ENCODE measurements at places on chromosomes 12 and 14.
A peak's percentile ranks its signal among the peaks of the same experiment; 100 is the strongest.

GRCh38 chr12:56521209-56521589 is 421 bp upstream of the RBMS2 start:
- DNase-seq: no peak

- no peak for DNase-seq
These were observed 175.5 kb downstream of the TMTC2 start for GRCh38 chr12:82862069-82862841.

DNA sequence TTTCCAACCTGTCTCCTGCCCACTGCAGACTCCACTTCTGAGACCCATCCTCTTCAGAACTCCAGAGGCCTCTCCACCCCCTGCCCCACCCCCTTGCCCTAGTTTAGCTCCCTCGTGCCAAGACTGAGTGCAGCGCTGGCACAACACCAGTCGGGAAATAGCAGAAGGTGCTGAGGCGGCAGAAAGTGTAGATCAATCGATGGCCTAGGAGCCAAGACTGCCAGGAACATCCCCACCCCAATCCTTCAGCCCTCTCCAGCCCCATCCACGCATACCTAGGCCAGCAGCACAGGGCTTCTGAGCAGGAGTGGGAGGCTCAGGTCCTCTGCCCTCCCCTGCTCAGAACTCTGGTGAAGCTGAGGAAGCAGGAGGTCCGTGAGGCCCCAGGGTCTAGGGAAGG is 1.1 kb downstream of the CPNE6 start:
- no peak for DNase-seq

DNA sequence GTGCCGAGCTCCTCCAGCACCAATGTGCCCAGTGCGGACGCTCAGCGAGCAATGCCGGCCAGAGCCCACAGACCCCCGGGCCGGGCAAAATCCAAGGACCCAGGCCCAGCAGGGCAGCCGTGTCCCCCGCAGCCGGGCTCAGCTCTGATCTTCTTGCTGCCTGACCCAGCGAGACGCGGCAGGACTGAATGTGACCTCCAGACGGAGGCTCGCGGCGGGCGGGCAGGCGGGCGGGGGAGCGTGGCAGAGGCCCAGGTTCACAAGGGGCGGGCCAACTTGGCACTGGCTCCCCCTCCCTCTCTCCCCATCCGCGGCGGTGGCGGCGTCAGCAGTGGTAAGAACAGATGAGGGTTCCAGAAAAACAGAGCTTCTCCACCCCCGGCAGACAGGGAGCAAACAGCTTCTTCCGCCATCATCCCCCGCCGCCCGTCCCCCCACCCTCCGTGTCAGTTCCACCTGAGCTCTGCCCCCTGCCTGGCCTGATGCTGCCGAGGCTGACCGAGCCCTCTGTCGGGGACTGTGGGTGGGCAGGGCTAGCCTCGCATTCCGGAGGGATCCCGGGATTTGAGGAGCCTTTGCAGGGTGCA is 94.3 kb downstream of the RFLNA start:
- peak; percentile 87 for DNase-seq

DNA sequence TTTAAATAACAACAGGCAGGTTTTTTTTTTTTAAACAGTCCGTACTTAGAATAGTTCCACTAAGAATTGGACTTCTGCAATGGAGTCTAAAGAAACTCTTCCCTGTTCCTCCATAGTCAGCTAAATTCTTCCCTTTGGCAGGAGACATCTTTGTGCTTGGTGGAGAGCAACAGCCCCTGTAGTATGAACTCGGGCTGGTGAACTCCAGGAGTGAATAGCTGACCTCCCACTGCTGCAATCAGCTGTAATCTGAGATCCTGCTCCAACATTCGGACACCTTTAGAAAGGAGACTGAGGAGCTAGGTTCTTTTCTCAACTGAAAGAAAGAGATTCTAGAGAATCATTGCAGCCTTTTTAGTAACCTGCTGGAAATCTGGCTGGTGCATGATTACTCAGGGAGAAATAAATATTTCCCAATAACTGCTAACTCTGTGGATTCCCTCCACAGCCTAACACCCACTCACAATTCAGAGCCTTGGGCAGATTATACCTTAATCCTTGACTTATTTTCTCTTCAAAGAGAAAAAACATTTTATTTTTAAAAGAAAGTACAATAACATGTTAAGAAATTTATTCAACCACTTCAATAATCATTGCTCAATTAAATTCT is 25.6 kb upstream of the DBX2 start:
- no peak for DNase-seq

DNA sequence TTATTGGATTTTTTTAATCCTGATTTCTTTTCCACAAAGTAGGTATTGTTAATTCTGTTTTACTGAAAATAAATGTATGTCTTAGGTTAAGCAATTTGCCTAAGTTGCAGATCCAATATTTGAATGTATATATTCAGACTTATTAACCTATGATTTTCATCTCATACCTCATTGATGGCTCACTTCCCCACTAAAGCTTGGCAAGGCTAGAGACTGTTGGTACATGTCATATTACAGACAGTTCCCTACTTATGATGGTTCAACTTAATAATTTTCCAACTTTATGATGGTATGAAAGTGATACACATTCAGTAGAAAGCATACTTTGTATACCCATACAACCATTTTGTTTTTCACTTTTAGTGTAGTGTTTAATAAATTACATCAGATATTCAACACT is 33.2 kb upstream of the KCNH3 start:
- no peak for DNase-seq

Data from hypothalamus (tissue), 51 donors.